ENCODE measurements at places on chromosomes 3 and 15.

DNA sequence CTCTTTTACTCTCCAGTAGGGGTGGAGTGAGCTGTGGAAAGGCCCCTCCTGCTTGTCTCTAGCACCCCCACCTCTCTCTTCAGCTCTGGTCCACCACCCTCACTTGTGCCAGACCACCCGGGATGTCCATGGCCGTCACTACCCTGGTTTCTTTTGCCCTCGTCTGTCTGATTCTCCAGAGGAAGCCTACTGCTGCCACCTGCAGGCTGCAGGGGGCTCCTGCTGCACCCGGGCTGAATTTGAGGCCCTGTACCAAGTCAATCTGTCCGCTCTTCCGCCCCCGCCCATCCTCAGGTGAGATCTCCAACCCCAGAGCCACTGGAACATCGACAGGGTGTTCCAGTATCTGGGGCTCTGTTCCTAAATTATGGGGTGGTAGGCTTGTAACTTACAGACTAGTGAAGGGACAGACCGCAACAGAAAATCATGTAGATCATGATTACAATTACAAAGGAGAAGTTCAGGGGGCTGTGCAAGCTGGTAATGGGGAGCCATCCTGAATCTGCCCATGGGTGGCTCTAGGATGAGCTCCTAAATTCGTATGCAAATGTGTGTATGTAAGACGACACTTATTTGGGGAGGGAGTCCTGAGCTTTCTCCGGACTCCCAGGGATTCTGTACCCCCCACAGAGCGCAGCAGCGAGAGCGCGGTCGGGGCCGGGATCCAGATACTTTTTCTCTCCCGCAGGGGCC, 683 bp upstream of the UNC45A start:
- peak; percentile 91 for DNase-seq

- peak; percentile 49 for DNase-seq
These were observed 10.1 kb downstream of the LYSMD2 start for GRCh38 chr15:51727141-51727897.

- no peak for DNase-seq
These were observed 36.7 kb upstream of the BCL6 start for GRCh38 chr3:187782006-187782405.

DNA sequence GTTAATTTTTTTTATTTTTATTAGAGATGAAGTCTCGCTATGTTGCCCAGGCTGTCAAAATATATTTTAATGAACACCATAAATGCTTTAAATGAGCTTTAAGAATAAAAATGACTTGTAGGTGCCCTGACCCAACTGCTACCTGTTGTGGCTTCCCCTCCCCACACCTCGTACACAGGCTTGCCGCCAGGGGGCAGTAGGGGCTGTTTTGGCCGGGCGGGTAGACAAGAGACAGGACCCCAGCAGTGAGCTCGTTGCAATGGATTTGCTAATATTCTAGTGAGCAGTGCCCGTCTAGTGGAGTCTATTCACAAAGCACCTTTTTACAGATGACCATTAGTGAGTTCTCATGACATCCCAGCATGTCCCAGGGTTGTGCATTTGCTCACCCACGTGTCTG, 418.1 kb downstream of the OCA2 start:
- DNase-seq, result peak; percentile 16

GRCh38 chr15:34853001-34853758, 57.8 kb upstream of the ACTC1 start:
- no peak for DNase-seq

DNA sequence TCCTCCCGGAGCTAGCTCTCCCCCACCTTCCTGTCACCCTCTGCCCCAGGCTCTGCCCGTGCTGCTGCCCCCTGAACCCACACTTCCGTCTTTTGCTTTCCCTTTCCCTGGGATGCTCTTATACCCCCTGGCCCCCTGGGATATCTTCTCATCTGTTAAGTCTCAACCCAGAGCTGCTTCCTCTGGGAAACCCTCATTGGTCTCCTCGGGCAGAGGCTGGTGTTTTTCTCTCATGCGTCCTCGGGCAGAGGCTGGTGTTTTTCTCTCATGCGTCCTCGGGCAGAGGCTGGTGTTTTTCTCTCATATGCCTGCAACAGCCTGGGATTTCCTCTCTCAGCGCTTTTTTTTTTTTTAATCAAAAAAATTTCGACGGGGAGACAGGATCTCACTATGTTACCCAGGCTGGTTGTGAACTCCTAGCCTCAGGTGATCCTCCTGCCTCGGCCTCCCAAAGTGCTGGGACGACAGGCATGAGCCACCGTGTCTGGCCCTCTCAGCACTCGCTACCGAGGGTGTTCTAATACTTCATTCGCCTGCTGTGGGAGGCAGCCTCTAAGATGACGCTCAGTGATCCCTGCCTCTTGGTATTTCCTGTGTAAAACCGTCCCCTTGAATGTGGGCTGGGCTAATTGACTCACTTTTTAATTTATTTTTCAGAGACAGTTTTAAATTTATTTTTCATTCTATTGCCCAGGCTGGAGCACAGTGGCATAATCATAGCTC, 62.7 kb upstream of the TFRC start:
- DNase-seq, result no peak

DNA sequence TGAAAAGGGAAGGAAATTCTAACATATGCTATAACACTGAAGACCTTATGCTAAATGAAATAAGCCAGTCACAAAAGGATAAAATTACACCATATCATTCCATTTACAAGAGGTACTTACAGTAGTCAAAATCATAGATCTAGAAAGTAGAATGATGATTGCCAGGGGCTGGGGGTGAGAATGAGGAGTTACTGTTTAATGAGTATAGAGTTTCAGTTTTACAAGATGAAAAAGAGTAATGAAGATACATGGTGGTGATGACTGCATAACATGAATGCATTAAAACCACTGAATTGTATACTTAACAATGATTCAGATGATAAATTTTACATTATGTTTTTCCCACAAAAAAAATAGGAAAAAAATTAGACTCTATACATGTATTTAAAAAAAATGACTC, 152.6 kb downstream of the SCAPER start:
- DNase-seq, result no peak

- DNase-seq, result no peak
These were observed 58.1 kb upstream of the USP3 start for GRCh38 chr15:63446255-63446654.

GRCh38 chr15:25176616-25176923, 221.8 kb downstream of the SNRPN start:
- DNase-seq, result no peak

GRCh38 chr3:170196833-170197232, 15.3 kb upstream of the PHC3 start:
- DNase-seq, result peak; percentile 11

DNA sequence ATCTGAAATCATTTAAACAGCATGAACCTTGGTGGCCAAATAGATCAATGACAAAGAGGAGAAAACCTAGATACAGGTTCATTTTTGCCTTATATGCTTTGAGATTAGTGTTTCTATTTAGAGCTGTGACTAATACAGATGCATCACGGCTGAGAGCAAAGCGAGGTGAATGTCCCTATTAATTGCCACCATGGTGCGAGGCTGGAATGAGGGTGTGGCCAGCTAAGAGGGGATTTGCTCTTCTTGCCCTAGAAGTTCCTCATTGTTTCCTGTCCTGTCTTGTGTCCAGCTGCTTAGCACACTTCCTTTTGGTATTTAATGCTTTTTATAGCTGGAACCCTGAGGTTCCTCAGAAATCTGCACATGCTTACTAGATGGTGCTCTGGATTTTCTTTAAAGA, 339.1 kb upstream of the RGMA start:
- DNase-seq, result no peak

DNA sequence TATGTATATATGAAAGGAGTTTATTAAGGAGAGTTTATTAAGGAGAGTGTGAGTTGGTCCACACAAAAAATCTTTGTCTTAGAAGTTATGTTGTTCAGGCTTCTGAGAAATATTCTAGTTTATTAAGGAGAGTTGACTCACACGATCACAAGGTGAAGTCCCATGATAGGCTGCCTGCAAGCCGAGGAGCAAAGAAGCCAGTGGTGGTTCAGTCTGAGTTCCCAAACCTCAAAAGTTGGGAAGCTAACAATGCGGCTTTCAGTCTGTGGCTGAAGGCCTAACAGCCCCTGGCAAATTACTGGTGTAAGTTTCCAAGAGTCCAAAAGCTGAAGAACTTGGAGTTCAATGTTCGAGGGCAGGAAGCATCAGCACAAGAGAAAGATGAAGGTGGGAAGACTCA, 42.4 kb upstream of the DAZL start:
- no peak for DNase-seq

DNA sequence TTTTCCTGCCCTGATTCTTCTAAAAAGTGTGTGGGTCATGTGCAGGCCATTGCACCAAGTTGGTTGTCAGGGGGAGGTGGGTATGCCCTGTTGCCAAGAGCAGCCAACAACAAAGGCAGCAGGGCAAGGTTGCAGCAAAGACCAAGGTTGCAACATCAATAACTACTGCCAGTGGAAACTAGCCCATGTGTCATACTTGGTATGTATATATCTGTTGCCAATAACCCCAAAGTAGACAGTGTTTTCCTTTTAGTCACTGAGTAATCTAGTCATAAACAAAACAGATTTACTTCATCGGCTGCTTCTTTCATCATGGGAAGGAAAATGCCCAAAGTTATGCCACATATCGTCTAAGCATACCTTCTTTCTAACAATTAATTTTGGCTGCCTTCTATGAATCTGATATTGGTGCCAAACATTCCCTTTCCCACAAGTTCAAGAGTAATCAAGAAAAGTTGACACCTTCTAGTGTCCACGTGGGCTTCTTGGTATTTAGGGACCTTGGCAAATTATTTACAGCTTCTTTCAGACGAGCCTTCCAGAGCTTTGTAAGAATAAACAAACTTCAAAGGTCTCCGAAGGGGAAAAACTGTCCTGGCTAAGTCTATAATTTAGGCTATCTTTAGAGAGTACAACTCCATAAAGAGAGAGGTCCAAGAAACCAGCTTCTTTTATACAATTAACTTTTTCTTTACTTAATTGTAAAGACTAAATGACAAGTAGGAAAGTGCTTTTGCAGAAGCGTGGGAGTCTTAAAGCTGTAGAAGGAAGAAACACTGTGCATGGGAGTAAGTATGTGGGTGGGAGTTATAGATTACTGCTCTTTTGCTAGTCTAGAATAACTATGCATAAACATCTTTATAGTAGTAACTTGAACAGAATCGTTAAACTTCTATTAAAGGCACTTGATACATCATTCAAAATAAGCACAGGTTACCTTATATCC, 10.0 kb upstream of the MBNL1 start:
- peak; percentile 81 for DNase-seq

DNA sequence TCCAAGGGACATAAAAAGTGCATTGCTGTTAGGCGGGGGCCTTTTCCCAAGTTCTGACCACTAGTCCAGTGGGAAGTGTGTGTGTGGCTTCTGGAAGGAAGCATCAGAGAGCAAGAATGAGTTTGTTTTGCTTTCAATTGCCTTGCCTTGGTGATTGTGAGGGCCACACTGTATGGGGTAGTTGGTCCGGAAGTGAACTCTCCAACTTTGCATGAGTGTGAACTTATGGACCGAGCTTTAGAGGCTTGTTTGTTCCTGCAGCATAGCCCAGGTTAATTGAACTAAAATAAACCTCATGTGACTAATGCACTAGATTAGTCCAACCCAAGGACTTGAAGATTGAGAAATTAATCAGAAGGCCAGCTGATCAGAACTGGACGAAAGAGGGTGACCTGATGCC, 171.7 kb downstream of the NR2F2 start:
- no peak for DNase-seq

DNA sequence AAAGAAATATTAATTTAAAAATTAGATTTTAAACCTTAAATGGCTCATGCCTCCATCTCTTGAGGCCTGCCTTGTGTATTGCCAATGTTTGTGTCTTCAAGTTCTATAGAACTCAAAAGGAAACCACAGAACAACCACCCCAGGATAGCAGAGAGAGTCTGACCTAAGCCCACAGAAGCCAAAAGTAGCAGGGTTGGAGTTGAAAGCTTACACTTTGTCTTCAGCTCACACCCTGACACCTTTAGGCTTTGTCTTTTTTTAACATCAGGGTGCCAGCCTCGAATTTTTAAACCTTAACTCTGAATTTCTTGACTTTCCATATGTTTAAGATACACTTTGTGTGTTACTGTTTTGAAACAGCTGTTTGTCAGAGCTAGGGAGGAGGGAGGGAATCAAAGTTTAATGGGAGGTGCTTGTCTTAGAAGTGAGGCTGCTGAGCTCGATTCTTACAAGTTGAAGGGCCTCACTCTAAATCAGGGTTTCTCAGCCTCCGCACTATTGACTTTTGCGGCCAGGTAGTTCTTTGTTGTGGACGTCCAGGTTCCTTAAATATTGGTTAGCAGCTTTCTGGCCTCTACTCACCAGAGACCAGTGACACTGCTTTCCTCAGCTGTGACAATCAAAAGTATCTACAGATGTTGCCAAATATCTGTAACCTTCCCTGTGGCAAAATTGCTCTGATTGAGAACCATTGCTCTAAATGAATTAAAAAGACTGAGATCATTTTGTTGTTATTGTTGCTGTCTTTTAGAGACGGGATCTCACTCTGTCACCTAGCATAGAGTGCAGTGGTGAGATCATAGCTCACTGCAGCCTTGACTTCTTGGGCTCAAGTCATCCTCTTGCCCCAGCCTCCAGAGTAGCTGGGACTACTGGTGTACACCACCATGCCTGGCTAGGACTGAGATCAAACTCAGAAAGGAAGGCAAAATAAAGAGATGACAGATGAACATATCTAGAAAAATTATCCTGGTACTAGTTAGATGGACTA, 139.2 kb upstream of the EOMES start:
- no peak for DNase-seq

GRCh38 chr15:89847101-89847500, 32.4 kb upstream of the ANPEP start:
- no peak for DNase-seq

DNA sequence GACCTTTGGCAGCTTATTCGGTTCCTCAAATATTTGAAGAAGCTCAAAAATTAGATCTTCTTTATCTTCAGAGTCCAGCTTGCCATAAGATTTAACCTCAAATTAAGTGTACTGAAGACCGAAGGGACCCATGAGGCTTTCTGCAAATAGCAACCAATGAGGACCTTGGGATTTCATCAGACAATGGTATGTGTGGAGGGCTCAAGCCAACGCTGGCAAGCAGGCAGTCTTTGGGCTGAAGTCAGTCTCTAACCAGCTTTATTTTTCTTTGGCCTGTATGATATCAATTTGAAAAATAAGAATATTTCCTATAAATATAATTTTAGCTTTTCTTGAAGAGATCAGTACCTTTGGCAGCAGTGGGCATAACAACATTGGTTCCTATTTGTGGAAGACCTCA, 692.7 kb downstream of the MCTP2 start:
- no peak for DNase-seq

- no peak for DNase-seq
These were observed 255.9 kb upstream of the CMC1 start for GRCh38 chr3:27985369-27986035.

DNA sequence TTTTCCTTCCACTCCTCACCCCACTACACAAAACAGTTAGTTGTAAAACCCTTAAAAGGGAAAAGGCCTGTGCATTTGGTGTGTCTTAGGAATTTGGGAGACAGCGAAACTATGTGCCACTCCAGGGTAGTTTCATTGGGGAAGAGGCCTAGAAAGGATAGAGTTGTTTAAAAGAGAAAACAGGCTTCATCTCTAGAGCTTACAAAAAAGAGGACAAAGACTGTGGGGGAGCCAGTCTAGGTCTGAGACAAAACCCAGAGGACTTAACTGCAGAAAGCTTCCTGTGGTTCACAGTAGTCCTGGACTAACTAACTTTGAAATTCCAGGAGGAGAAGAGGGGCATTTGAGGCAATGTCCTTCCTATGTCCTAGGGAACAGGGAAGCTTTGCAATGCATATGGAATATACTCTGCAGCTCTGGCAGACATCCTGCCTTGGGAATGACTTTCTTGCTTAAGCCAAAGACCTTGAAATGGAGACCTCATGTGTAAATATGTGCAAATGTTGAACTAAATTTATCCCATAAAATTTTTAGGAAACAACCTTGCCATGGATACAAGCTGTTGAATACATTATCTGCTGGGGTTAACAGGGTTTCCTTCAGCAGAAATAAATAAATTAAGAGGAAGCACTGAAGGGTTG, 159.4 kb downstream of the LSAMP start:
- no peak for DNase-seq

Measured in A549 (cell line).